Stimulated activated CD4-positive, alpha-beta T cell treated with anti-CD3 and anti-CD28 coated beads, Interleukin-12 subunit alpha, Interleukin-12 subunit beta, amount 100 ng/mL, for 48 hours (primary cell): ENCODE measurements at places on chromosomes 16 and 17.

DNA sequence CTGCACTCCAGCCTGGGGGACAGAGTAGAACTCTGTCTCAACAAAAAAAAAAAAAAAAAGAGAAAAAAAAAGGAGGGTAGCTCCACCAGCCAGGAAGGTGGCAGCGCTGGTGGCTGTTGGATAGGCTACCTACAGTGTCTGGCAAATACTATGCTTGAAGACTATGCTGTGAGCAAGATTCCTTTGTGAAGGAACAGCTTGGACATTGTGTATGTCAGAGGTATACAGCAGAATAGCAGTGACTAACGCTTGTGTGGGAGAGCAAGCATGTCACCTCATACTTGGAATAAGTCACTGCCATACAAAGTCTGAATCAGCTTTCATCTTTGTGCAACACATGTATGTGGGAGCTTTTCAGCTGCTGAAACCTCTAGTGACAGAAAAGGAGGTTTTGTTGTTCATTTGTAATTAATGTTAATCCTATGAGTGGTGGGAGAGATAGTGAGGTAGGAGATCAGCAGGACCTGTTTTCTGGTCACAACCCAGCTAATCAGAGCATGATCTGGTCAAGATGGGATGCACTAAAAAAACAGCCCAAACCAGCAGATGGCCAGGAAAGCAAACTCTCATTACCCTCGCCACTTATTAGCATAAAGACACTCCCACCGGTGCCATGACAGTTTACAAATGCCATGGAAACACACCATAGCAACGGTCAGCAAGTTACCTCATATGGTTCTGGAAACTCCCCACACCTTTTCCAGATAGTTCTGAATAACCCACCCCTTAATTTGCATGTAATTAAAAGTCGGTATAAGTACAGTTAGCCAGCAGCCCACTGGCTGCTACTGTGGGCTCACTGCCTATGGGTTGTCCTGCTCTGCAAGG, 6.8 kb upstream of the ITGAD start:
- peak; percentile 14 for DNase-seq

GRCh38 chr17:10171122-10171571, 27.3 kb downstream of the GAS7 start:
- DNase-seq, result no peak

- no peak for DNase-seq
Observed at GRCh38 chr17:65633988-65634387, 72.5 kb upstream of the AXIN2 start.

DNA sequence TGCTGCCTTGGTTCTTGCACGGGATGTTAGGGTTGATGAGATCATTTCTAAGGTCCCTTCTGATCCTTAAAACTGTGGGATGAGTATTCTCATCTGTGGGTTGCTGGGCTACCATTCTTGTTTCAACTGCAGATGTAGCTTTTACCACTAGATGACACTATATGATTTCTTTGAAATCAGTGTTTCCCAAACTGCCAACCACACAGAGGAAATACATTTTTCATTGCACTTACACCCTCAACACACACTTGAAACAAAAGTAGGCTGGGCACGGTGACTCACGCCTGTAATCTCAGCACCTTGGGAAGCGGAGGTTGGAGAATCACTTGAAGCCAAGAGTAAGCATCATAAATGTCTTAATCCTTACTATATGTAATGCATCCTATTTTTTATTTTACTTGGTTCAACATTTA, 15.3 kb downstream of the LCMT1 start:
- peak; percentile 23 for DNase-seq

DNA sequence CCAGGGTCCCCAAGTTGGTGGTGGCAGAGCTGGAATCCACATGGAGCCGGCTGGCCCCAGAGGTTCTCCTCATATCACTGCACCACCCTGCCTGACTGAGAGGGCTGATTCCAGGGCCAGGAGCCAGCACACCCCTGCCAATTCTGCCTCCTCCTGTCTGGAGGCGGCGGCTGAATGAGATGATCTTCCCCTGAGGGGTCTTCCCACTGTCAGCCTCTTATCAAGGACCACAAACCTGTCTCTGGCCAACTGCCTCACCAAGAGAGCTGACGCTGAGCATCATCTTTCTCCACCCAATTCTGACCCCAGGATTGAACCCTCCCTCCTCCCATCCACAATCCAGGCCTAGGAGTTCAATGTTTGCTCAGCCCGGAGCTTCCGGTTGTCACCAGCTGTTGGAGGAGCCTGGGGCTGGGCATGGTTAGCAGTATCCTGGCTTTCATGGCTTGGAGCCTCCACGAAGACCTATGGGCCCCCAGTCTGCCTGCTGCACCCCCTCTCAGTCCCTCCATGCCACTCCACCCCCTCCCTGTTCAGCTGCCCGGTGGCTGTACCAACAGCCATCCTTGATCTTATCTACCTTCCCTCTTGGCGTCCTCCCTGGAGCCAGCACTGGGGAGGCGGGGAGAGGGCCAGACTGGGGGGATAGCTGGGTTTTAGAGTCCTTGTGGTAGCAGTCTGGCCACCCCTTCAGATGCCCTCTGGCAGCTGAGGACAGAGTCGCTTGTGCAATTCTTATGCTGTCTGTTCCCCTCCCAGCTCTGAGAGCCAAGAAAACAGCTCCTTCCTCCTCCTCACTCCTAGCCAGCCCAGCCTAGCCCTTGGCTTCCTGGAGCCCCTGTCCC, 25.6 kb downstream of the ABCC3 start:
- no peak for DNase-seq

DNA sequence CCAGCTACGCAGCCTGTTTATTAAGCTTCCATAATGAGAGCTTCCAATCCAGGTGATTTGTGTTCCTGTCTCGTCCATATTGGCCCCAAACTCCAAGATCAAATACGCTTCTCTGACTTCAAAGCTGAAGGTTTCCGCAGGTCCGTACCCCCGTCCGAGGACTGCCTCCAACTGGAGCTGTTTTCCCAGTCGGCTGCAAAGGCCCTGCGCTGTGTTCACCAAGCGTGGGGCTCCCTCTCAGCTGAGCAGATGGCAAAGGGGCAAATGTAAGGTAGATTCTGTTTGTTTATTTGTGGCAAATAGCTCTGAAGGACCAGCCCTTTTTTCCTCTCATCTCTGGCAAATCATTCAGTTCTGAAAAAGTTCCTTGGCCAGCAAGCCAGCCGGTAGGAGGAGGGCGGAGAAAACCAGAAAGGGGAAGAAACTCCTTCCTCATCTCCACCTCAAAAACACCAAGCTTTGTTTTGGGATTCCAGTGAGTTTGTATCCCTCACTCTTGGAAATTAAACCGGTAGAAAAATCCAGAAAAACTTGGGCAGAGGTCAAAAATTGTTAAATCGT, 35.2 kb downstream of the NXN start:
- no peak for DNase-seq

GRCh38 chr17:6510321-6510977, 45.9 kb downstream of the PITPNM3 start:
- no peak for DNase-seq

GRCh38 chr16:51753467-51754127, 602.5 kb upstream of the SALL1 start:
- no peak for DNase-seq

DNA sequence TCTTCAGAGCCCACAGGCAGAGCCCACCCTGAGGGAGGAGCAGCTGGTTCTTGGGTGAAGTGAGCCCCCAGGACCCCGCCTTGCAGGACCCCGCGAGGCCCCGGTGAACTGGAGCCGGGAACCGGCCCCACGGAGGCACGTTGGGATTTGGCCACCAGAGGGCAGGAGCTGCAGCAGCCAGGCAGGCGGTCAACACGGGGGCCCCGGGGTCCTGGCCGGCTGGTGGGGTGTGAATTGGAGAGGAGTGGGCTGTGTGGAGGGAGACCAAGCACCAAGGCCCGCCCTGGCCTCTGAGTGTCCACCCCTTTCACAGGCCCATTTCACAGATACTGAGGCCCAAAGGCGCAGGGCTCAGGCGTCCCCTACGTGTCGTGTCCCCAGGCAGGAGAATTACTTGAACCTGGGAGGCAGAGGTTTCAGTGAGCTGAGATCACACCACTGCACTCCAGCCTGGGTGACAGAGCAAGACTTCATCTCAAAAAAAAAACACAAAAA, 2.2 kb downstream of the DPEP1 start:
- DNase-seq, result peak; percentile 34

DNA sequence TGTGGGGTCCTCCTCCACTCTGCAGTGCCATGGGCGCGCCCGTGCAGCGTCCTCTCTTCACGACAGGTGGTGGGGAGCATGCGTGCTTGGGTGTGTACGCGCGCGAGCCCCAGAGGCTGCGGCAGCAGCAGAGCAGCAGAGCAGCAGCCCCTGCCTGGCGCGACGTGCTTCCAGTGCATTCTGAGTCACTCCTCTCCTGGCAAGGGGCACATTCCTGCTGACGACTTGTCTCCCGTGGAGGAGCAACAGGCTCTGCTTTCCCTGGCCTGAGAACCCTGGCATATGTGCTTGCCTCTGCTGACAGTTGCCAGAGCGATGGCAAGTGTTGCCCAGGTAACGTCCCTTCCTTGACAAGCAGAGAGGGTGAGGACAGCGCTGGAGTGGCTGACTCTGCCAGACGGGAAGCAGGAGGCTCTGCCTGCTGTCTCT, 133.8 kb upstream of the PLCG2 start:
- DNase-seq, result no peak

DNA sequence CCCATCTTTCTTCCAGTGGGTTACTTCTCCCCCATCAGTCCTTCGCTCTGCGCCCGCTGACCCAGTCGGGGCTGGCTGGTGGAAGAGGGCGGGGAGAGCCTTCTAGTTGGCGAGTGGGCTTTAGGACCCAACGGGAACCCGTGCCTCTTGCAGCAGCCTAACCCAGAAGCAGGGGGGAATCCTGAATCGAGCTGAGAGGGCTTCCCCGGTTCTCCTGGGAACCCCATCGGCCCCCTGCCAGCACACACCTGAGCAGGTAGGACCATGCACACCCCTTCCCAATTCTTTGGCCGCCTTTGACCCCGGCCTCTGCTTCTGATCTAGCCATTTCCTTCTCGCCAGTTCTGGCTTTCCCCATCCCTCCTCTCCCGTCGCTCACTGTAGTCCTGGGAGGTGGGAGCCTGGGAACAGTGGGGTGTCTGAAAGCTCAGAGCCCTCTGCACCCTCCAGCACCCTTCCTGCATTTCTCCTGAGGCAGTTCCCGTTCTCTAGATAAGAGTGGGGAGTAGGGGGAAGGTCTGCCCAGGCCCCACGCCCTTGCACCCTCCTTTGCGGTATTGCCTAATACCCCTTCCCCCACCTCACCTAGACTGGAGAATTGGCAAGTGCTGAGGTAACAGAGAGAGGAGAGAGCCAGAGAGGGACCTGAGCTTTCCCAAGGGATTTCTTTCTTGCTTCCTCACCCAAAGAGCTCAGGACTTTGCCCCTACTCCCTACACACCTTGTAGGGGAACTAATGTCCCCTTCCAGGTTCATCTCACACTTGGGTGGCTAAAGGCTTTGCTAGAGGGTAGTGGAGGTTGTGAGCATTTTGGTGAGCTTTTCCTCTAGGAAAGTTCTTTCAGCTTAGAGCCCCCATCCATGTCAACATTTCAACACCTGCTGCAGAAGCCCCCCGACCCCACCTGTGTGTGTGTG, at the start of gene RARA:
Gene RARA, plus strand, starts transcription at position 150 of the 918 bp plus-strand sequence. CDS start 22,039 bp downstream, outside the sequence.
- no peak for DNase-seq

DNA sequence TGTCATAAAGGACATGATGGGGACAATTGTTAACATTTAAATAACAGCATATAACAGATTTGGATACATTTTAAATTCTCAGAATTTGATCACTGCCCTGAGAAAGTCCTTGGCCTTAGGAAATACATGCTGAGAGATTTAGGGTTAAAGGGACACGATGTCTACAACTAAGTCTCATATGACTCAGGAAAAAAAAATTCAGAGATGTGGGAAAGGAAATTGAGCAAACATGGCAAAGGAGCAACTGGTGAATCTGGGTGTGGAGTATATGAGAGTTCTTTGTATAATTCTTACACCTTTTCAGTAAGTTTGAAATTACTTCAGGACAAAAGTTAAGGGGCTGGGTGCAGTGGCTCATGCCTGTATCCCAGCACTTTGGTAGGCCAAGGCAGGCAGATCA, 18.2 kb downstream of the MPP3 start:
- DNase-seq, result no peak

- DNase-seq, result no peak
Observed at GRCh38 chr17:76011951-76012350, 11.3 kb downstream of the CDK3 start.

DNA sequence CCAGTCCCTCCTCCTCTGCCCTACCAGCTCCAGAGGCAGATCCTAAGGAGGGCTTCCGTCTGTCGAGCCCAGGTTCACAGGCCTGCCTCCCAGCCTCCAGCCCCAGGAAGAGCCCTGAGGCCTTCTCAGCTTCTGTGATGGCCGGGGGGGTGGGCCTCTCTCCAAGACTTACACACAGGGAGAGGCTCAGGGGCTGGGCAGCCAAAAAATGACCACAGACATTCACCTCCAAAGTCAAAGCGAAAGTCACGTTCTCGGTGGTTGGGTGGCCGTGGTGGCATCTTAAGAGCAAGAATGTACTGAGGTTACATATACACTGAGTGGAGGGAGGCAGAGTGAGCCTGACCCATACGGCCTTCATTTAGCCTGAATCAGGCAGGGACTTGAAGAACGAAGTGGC, 119.1 kb downstream of the CCDC182 start:
- DNase-seq, result no peak

GRCh38 chr17:80577876-80578570, 33.4 kb downstream of the RPTOR start:
- DNase-seq, result no peak

DNA sequence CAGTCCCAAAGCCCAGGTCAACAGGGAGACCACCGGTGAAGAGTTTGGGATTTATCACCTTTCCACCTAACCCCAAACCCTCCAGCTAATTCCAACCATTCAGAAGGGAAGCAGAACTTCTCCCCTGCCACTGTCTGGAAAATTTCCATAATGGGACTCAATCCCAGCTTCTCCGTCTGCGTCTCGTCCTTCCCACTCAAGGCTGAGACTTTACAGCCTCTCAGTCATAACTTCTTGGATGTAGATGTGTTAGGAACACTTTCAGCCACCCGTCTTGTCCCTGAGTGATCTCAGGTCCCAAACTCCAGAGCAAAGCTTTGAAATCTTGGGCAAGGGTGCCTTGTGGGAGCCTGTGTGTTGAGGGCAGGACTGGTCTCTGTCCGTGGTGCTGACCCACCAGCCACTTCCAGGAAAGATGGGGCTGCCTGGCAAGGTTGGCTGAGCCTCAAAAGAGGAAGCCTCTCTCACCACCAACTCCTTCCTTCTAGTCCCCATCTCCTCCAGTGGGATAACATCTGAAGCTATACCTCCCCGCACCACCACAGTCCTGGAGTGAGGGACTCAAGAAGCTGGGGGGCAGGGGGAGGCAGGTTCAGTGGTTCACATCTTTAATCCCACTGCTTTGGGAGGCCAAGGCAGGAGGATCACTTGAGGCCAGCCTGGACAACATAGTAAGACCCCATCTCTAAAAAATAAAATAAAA, 9.3 kb downstream of the GAS2L2 start:
- DNase-seq, result no peak

GRCh38 chr17:4617590-4618351, 23.7 kb downstream of the ALOX15 start:
- no peak for DNase-seq

GRCh38 chr17:77882481-77883212, 75.9 kb upstream of the TNRC6C start:
- DNase-seq, result peak; percentile 62

GRCh38 chr17:29720551-29720950, 97.8 kb upstream of the CORO6 start:
- DNase-seq, result no peak

- no peak for DNase-seq
Observed at GRCh38 chr17:35449371-35449931, 885 bp upstream of the SLFN13 start.
